ENCODE measurements at places on chromosomes 11 and 22.

DNA sequence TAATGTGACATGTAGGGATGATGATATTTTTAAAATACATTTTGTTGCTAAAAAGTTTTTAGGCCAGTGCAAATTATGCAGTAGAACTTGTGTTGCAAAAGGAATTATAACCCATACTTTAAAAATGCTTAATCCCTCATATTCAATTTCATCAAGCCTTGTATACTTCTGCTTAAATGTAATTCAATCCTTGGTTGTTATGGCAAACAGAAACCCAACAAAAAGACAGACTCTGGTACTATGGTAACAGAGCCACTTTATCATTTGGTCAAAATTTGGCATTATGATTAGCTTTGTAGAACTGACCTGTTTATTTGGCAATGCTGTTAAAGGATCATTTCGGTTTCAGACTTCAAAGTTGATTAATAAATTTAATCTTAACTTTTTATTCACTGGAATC lies 284.8 kb downstream of the TMEM135 start:
- DNase-seq: no peak

GRCh38 chr11:8263109-8263768 lies 439 bp downstream of the LMO1 start:
- DNase-seq: no peak

DNA sequence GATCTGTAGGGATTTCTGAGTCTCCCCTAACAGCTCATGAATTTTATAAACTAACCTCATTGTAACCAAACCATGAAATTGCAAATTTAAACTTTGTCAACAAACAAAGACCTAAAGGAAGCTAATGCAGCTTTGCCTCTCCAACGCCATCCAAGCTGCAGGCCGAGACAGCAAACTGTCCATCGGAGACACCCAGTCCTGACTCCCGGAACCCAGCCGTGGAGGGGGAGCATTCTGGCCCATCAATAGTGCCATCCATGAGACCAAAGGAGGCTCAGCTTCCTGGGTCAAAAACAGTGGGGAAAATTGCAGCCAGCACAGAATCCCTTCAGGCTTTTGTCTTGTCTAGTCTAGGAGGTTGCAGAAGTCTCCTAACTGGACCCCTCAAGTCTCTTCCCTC lies 147.6 kb upstream of the OPCML start:
- DNase-seq: no peak

DNA sequence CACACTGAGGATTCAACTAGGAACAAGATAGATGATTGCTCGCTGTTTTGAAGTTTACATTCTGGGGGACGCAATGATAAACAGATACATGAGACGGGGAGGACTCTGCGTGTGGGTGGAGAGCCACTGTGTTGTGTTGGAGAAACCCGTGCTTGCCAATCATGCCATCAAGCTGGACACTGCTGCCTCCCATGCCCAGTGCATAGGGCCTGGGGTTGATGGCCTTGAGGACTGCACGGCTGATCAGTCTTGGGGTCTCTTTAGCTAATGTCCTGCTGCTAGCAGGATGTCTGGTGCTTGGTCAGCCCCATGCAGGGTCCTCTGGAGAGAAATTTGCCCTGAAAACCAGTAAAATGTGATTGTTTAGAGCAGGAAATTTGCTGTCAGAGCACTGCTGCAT lies 221.2 kb upstream of the B3GAT1 start:
- no peak for DNase-seq

GRCh38 chr22:20781272-20781990 lies 7.5 kb downstream of the SERPIND1 start:
- DNase-seq: peak; percentile 92

DNA sequence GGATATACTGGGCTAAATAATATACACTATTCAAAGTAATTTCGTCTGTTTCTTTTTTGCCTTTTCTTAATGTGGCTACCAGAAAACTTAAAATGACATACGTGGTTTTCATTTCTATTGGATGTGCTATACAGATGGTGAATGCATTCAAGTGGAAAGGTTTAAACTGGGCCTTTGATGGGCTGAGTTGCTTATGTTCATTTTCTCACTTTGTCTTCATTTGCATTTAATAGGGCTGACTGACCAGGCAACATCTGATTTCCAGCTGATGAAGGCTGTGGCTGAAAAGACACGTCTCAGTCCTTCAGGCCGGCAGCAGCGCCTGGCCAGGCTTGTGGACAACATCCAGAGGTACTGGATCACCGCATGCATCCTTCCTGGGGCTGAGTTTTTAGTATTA lies 27.9 kb downstream of the PIWIL4 start:
- DNase-seq: no peak

- DNase-seq: no peak
Measured at GRCh38 chr11:110984147-110984546, 261.4 kb upstream of the POU2AF2 start.

DNA sequence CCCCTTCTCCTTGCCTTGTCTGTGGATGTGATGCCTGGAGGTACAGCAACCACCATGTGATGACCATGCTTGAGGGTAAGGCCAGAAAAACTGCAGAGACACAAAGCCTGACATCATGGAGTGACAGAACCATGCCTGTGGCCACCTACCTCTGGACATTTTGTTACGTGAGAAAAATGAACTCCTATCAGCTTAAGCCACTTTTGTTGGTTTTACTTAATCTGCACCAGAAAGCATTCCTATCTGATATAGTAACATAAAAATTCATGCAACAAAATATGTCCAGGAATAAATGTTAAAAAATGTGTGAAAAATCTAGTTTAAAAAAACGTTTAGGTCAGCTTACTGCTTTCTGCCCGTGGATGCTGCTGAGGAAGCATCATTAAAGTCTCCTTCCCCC lies 42.6 kb upstream of the P4HA3 start:
- DNase-seq: no peak

DNA sequence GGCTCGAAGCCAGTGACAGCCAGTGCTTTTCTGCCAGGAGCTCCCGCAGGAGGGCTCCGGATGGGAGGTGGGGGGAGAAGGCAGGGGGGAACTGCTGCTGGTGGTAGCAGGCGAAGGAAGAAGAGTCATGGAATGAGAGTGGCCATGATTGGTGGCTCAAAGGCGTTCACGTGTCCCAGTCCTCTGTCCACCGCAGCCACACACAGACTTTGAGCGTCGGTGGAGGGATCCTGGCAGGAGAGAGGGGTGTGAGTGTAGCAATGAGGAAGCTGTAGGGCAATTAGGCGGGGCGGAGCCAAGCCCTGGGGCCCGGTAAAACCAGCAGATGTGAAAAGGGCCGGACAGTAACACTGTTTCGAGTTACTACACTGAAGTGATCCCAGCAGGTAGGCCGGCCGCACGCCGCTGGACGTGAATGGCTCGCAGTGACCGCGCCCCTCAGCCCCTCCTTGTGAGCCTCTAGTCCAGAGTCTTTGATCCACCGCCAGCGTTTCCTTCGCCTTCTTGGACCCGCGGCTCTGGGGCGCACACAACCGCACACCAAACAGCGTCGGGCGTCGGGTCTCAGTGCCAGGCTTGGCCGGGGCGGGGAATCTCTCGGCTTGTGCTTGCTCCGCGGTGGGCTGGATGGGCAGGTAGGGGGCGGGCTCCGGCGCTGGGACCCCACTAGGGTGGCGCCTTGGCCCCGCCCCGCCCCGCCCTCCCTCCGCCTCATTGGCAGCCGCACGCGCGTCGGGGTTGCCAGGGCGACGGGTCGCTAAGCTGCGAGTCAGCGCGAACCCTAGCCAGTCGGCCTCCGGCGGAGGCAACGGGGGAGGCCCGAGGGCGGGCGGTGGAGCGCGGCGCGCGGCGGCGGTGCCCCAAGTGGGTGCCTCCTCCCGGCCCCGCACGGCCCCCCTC lies at the start of gene LRRC10B:
LRRC10B (plus strand) TSS at position 788 of the 900 bp plus-strand sequence. CDS start 250 bp downstream, outside the sequence.
- peak; percentile 5 for DNase-seq

DNA sequence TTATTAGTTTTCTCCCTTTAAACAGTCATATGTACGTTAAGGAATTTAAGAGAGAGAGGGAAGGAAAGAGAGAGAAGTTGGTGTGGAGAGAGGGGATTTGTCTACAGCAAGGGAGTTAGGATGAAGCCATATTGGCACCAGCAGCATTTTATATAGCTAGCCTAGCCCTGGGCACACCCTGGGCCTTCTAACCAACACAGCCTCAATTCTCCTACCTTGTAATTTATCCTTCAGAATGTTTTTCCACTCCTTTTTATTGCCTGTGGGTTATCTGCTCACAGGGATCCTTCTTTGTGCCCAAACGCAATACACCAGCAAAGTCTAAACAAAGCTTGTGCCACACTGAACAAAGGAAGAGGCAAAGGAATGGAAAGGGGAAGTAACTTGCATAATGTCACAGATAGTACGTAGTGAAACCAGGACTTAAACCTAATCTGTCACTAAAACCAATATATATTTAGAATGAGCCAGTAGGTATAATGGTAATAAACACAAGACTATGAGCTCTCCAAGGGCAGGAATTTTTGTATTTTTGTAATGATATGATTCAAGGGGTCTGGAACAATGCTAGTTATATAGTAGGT lies 613.8 kb upstream of the TENM4 start:
- DNase-seq: no peak

DNA sequence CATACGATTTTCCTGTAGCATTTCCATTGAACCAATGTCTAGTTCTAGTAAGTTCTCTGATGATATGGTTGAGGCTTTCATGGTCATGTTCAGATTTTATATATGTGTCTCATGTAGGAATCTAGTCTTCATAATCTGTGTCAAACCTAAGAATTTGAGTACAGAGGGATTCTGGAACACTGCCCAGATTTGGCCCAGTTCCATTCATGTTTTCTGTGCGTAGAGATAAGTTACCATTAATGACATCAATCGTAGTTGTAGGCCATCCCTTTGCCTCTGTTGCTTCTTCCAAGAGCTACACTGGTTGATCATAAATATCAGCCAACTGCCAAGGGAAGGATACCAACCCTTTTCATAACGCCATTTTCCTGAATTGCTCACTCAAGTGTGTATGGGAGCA lies 23.3 kb downstream of the ST3GAL4 start:
- DNase-seq: no peak

Measured in inflammatory macrophage treated with lipopolysaccharide for 4 hours (primary cell).